ENCODE measurements at places on chromosomes 7 and 10. TPM values are rescaled to one million over a fixed set of nuclear protein-coding genes. Genes with fewer than 3 reads are reported as not detected.

DNA sequence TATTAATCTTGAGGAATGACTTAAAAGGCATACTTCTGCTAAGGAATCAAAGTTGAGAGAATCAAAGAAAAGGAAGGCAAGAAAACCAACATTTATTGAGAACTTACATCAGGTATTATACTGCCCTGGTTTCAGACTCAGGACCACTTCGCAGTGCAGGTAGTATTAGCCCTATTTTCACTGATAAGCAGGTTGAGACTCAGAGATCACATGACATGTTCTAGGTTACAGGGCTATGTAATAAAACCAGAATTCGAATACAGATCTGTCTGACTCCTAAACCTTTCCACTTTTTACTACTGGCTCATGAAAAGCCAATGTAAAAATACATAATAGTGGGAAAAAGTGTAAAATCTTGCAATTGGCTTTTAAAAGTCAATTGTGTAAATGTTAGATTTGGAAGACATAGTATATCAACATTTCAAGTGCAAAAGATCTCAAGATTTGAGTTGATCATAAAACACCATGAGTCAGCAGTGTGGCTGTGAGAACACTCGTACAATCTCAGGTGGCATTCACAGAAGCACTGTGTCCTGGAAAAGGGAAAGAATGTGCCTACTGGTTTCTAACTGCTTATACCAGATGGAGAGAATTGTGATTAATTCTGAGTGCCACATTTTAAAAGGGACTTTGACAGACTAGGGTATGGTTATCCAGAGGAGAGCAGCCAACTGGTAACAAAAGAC is 195.8 kb upstream of the MKLN1 start:
- DNase-seq = no peak

Gene ZNF518A
- 82.3 TPM for total RNA-seq

DNA sequence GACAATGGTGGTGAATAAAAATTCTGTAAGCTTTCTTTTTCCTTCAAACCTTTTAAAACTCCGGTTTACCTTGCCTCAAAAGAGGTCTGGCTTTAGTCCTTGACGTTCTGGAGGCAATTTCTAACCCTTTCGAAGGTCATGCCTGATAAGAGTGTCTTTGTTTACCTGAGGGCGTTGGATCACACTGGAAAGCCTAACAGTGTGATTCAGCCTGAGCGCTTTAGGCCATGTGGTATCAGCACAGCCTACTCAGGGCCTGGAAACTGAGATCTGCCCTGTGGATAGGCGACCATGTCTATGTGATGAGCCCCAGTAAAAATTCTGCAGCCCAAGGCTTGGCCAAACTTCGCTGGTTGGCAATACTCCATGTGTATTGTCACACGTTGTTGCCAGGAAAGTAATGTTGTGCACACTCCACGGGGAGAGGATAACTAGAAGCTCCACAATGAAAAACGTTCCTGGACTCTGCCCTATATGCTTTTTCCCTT is 10.7 kb downstream of the CCDC6 start:
- no peak for DNase-seq

Gene SUPV3L1
- total RNA-seq = 28.1 TPM

DNA sequence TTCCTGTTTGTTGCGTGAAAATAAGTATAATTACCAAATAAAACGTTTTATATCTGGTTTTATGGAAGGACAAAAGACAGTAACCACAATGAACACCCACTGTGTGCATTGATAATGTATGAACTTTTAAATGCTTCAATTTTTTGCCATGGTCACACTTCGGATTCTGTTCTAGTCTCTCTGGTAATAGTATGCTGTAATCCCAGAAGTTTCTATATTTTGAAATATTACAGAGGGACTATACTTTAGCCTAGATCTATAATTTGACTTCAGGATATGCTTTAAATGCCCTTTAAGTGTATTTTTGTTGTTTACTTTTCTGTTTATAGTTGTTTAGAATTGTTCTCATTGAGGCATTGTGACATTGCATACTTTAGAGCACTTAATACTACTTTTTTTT is 1.5 kb downstream of the ZNF518A start:
- no peak for DNase-seq

Gene ICA1
- total RNA-seq = 24.1 TPM

DNA sequence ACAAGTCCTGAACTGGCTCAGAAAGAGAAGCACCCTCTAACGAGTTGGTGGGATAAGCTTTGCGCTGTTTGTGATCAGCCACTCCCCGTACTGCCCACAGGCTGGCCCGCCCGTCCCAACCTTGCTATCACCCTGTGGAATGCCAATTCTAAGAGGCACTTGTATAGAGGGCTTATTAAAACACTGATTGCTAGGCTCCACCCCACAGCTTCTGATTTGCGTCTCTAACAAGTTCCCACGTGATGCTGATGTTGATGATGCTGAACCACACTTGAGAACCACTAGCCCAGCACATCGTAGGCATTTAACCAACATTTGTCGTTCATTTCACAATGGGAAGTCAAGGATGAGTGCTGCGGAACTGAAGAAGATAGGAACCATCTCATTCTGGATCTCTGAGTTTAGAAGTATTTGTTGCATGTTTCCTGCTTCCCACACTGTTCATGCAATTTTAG is 12.7 kb upstream of the GSAP start:
- no peak for DNase-seq

Gene INSYN2A
- not detected for total RNA-seq

DNA sequence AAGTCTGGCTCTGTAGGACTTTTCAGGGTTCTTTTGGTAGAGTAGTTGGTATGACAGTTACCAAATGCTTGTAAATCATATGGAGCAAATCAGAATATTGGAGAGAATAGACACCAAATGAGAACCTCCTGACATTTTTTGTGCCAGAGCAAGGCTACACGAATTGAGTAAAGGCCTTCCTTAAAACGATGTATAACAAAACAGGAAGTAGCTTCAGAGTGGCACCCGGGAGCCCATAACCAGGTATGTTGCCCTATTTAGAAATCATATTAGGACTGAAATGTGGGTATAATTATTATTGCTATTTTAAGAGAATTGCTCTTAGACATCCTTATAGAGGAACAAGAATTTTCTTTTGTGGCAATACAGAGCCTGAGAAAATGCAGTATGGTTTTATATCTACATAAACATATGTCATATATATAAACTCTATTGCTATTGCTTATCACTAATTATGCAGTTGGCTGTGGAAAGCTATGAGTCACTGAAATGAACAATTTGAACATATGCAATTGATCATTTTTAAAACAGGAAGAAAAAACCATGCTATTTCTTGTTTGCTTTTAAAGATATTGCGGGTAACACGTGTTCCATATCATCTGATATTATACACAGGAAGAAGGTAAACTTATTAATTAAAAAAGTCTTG is 197.4 kb upstream of the MTPN start:
- no peak for DNase-seq

DNA sequence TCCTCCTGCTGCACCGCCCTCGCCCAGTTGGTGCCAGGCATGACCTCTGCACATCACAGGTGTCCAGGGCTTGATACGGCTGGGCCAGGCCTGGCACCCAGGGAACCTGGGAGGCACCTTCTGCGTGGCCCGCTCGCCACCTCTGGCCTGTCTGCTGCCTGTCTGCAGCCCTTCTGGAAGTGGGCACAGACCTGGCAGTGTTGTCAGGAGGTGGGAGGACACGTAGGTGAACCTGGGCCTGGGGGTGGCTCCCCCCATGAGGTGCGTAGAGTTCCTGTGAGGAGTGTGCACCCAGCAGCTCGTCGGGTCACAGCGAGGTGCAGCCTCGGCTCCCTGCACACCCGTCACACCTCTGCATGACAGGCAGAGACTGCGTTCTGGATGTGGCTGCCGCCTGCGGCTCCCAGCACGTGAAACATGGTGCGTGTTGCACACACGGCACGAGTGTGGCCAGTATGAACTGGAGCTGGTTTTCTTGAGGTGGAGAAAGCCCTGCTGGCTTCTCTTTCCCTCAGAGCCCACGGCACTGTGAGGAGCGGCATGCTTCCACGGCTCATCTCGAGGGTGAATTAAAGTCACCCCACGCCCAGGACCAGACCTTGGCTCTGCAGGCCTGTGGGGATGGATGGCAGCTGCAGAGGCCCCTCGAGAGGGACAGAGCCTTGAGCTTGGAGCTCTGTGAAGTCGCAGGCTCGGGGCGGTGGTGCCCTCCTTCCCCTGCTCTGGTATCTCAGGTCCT is 24.8 kb downstream of the INPP5A start:
- no peak for DNase-seq

DNA sequence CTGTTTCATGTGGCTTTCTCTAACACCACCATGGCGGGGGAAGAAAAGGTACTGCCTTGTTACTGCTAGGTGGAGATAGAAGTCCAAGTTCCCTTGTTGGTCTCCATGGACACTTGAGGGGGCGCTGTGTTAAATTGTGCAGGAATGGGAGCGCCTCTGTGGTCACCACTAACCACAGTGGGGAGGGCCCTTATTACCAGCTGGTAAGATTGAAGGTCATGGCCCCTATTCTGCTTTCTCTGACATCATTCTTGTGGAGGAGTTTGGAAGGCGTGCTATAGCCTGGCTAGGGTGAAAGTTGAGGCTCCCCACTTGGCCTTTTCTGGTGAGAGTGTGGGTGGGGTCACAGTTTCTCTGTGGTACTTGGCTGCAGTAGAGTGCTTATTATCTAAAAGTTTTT is 14.9 kb upstream of the MXI1 start:
- DNase-seq = no peak
